GM13977 (cell line): ENCODE measurements at places on chromosomes 5 and 9.
A peak's percentile ranks its signal among the peaks of the same experiment; 100 is the strongest.

DNA sequence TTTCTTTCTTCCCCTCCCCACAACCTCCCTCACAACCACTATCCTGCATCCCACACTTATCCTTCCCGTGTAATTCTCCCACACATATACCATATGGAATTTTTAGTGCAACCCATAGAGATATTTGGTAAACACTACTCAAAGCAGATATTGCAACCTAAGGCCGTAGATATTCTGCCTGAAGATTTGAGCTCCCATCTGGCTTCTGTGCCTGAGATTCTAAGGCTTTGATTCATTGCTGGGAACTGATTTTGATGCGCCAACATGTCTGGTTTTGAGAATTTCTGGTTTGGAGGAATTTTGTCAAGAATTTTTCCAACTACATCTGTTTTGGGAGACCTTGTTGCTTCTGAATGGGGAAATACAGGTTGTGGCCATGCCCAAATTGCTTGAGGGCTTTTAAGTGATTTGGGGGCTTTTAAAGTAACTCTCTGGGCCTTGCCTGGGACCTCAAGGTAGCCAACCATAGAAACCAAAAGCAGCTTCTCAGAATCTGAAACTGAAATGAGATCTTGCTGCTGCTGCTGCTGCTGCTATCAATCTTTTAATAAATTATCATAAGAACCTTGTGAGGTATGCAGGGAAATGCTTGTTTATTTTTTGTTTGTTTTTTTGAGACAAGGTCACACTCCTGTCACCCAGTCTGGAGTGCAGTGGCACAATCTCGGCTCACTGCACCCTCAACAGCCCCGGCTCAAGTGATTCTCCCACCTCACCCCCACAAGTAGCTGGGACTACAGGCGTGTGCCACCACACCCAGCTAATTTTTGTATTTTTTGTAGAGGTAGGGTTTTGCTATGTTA is 36.2 kb downstream of the PLAC8L1 start:
- DNase-seq: peak; percentile 49

DNA sequence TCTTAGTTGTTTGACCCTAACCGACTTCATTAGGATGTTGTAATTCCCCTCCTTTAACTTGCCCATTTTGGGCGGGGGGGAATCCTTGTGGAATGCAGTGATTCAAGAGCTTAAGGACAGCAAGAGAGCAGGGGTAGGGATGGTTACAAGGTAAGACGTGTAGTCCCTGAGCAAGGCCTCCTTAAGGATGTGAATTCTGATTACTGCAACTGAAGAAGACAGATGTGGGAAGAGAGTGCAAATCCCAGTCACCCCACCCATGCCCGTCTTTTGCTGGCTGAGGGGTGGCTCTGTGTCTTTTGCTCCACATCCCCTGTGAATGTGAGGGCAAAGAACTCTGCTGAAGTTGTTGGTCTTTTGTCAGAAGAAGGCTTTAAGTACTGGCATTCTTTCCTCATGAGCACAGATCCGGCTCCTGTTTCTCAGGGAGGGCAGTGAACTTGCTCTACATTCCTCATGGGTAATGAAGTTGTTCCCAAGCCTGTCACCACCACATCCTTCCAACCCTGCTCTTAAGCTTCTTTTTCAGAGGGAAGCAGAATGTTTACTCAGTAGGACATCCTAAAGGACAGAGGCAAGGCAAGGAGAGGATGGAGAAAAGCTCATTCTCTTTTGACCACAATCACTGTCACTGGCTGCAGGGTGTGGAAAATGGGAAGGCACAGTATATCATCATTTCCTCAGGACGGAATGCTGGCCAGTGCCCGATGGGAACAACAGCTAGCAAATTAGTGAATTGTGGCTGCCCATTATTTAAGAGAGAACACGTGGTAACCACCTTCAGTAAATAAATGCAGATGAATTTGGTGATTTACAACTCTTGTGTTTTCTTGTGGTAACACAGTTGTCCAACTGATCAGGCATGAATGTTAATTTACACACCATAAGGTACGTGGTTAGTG is 61.5 kb downstream of the RAI14 start:
- DNase-seq: no peak

DNA sequence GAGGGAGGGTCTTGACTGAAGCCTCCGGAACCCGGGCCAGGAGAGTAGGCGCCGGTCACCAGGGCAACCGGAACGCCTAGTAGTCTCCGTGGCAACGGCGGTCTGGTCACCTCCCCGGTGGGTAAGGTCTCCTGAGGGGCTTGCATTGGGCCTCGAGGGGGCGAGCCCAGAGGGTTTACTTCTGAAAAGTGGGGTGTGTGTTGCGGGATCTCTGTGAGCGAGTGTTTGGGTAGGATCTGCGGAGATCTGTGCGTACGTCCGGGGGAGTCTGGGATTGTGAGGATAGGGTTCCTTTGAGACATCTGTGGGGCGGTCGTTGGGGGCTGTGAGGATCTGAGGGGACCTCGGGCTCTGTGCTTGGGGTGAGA is at the start of gene FAM221B:
Gene FAM221B, minus strand, starts transcription at position 17 of the 368 bp plus-strand sequence. CDS start 2,571 bp downstream, outside the sequence.
- DNase-seq: peak; percentile 29

- DNase-seq: no peak
Measured at GRCh38 chr5:45262061-45262590, 434.1 kb downstream of the HCN1 start.

DNA sequence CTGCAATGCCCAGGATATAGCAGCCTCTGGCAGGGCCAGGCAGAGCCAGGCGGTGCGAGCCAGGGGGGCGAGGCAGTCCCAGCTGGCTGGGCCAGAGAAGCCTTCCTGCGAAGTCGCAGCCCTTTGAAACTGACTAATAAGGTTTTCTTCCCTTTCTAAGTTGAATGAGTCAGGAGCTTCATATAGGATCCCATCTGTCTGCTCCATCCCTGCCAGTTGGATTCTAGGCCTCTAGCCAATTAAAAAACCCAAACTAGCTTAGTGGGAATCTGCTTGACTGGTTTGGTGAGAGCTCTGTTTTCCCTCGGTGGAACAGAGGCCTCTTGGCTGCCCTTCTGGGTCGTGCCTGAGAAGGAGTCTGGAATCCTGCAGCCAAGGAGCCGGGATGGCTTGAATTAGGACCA is 70.1 kb upstream of the RAPGEF1 start:
- DNase-seq: no peak

GRCh38 chr5:177426566-177427210 is at the start of gene GRK6:
TSS of gene GRK6 (plus strand) at chr5:177426676. CDS start at chr5:177426846, 170 bp downstream.
- DNase-seq: peak; percentile 57

GRCh38 chr9:88954066-88954465 is 37.2 kb upstream of the S1PR3 start:
- DNase-seq: no peak

- no peak for DNase-seq
Measured at GRCh38 chr9:3370715-3371114, 155.1 kb downstream of the RFX3 start.

DNA sequence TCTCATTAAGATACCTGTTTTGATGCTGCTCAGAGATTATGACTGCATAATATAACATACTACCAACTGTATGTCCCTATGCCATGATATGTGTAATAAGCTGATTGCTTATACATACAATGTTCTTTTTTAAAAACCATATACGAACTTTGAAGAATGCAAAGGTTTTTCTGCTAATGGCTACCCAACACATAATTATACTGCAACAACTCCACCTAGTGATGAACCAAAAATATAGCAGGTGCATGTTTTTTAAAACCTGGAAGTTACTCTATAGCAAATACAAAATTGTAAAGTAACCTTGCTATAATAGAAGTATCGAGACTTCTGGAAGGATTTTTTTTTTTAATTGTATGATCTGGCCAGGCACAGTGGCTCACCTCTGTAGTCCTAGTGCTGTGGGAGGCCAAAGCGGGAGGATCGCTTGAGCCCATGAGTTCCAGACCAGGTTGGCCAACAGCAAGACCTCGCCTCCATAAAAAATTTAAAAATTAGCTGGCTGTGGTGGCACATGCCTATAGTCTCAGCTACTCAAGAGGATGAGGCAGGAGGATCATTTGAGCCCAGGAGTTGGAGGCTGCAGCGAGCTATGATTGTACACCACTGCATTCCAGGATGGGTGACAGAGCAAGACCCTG is 49.1 kb downstream of the HOMER1 start:
- peak; percentile 47 for DNase-seq

- DNase-seq: no peak
Measured at GRCh38 chr5:90602681-90603080, 44.1 kb downstream of the ADGRV1 start.

- DNase-seq: no peak
Measured at GRCh38 chr5:135710045-135710675, 124.3 kb upstream of the SLC25A48 start.

GRCh38 chr5:128693764-128694163 is 155.7 kb upstream of the FBN2 start:
- no peak for DNase-seq

GRCh38 chr9:89604729-89605464 is at the start of gene GADD45G:
TSS of gene GADD45G (plus strand) at chr9:89605012. CDS start at chr9:89605122, 110 bp downstream.
- peak; percentile 91 for DNase-seq

DNA sequence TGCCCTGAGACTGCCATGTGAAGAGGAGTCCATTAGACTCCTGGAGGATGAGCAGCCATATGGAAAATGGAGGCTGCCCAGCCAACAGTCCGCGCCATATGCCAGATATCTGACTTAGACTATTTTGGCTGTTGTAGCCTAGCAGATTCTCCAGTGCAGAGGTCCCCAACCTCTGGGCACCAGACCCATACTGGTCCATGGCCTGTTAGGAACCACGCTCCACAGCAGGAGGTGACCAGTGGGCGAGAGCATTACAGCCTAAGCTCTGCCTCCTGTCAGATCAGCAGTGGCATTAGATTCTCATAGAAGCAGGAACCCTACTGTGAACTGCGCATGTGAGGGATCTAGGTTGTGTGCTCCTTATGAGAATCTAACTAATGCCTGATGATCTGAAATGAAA is 851.9 kb downstream of the NR2F1-AS1 start:
- no peak for DNase-seq

- no peak for DNase-seq
Measured at GRCh38 chr5:99122976-99123375, 194.2 kb upstream of the CHD1 start.

GRCh38 chr5:111231119-111231518 is 6.9 kb downstream of the CAMK4 start:
- DNase-seq: no peak

- no peak for DNase-seq
Measured at GRCh38 chr5:175822225-175822624, 49.2 kb upstream of the CPLX2 start.

GRCh38 chr5:154047324-154047723 is 8.6 kb downstream of the MFAP3 start:
- no peak for DNase-seq

GRCh38 chr5:151150471-151151262 is 6.9 kb downstream of the ANXA6 start:
- DNase-seq: peak; percentile 64

GRCh38 chr9:100445161-100445902 is 18.4 kb downstream of the MSANTD3 start:
- DNase-seq: no peak

DNA sequence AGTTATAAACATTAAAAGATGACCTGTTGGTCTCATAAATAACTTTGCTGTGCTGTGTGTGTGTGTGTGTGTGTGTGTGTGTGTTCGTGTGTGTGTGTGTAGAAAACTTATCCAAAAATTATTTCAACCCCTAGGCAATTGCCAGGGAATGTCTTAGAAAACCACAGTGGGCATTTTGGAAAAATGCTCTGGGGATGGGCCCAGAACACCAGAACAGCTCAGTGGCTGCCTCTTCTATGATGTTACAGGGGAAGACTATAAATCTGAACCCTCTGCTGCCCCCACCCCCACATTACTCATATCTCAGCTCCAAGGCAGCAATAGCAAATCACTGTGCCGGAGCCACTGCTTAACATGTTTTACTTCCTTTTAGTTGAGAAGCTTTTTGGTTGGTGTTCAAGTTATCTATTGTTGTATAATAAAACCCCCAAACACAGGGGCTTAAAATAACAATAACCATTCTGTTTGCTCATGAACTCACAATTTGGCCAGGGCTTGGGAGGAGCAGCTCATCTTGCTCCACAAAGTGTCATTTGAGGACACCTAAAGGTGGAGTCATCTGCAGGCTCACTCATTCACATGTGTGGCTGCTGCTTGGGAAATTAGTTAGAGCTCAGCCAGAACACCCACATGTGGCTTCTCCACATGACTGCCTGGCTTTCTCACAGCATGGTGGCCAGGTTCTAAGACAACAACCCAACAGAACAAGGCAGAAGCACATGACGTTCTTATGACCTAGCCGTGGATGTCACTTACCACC is 40.4 kb downstream of the ACTBL2 start:
- DNase-seq: peak; percentile 24
